ENCODE measurements at places on chromosomes 16 and 17. TPM values are rescaled to one million over a fixed set of nuclear protein-coding genes. Genes with fewer than 3 reads are reported as not detected.

The TBC1D3G gene
- not detected for total RNA-seq

GRCh38 chr16:88702371-88703210 lies 3.6 kb downstream of the RNF166 start:
- no peaks in the 10 kb centered on the region for H3K27me3 ChIP-seq
- peak overlapping the region; percentile 94 for H3K4me3 ChIP-seq
- DNase-seq, result peak; percentile 49
- peaks cover 58% of the 10 kb centered on the region for H3K4me1 ChIP-seq
- peak overlapping the region; percentile 97 for H3K27ac ChIP-seq

- peaks cover 24% of the 10 kb centered on the region for H3K27me3 ChIP-seq
- H3K4me1 ChIP-seq, result peaks cover 8% of the 10 kb centered on the region
- no peaks in the 10 kb centered on the region for H3K36me3 ChIP-seq
Measured at GRCh38 chr17:76538281-76538931, 897 bp upstream of the CYGB start.

DNA sequence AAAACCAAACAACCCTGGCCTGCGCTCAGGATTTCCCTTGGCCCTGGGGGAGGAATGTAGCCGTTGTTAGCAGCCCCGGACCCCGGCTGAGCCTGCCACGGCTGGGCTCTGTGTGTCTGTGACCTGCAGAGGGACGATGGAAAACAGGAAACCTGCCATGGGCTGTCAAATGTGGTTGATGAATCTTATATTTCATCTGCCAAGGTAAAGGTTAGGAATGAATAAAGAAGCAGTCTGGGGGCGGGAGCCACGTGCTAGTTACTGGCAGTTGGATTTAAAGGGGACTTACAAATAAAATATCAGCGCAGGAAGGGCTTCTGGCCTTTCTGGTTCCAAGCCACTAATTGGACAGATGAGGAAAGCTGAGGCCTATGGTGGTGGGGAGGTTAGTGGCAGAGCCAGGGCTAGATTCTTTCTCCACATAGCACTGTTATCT lies at the start of gene KRT23:
KRT23 (minus strand) TSS at position 263 of the 436 bp plus-strand sequence. CDS start 1,043 bp downstream, outside the sequence.
- no peak within 1 kb of the TSS for H3K4me3 ChIP-seq
- no peak within 1 kb of the TSS for H3K27ac ChIP-seq
- peak; percentile 38 for DNase-seq
- peaks cover 7% of the 10 kb centered on the region for H3K27me3 ChIP-seq

DNA sequence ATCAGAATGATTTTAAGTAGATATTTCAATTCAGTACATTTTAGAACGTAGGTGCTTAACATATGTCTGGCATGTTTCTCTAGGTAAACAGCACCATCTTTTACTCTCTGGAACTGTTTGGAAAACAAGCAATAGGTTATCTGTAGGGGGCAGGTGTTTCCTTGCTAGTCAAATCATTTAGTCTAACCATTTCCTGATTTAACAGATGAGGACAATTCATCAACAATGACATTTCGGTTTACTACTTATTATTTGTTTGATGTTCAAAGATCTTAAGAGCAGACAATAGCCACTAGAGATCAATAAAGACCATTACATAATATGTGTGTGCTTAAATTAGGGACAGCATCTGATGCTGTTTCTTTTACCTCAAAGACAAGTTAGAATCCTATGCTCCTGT lies 173.1 kb downstream of the CEP112 start:
- peaks cover 1% of the 10 kb centered on the region for H3K36me3 ChIP-seq
- no peak for DNase-seq

- no peak for DNase-seq
- H3K36me3 ChIP-seq, result no peaks in the 10 kb centered on the region
- no peak overlapping the region for H3K27ac ChIP-seq
Measured at GRCh38 chr16:61050547-61050946, 985.7 kb downstream of the CDH8 start.

The ACSM3 gene
- total RNA-seq, result 16.1 TPM

The MT1F gene
- total RNA-seq, result 7.7 TPM

- peaks cover 8% of the 10 kb centered on the region for H3K36me3 ChIP-seq
- H3K27ac ChIP-seq, result peak overlapping the region; percentile 93
- peak; percentile 68 for DNase-seq
- peaks cover 18% of the 10 kb centered on the region for H3K4me1 ChIP-seq
Measured at GRCh38 chr16:67967183-67967957, 1.1 kb downstream of the SLC12A4 start.

Measured in activated CD8-positive, alpha-beta T cell treated with anti-CD3 and anti-CD28 coated beads for 36 hours (primary cell).